ENCODE measurements at places on chromosomes 3 and 15.

GRCh38 chr15:45777781-45778180 is 143.0 kb downstream of the SQOR start:
- DNase-seq, result no peak

DNA sequence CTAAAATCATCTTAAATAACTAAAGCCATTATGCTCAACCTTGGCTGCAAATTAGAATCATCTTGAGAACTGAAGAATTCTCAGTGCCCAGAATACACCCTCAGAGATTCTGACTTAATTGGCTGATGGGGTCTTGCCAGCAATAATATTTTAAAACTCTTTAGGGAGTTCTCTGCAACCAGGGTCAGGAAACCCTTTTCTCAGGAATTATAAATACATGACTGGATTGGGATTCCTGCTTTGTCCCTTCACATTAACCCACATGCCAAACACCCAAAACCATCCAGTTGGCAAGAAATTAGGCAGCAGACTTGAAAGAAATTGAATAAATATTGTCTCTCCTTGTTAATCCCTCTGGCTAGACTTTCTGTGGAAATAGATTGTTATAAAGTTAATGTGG is 482.3 kb upstream of the NECTIN3 start:
- no peak for DNase-seq

DNA sequence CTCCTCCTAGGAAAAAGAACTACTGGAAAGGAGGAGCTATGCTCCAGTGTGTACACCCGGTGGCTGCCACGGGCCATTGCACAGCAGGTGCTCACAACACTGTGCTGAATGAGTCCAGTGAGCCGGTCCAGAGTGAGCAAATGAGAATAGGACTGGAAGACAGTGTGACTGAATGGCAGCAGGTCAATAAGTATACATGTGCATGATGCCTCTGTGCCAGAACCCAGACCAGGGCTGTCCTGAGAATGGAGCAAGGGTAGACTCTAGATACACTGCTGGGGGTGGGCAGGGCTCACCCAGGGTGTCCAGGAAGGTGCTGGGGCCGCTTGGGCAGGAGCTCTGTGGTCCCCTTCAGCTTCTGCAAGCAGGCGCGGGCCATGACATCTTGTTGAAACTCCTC is 8.3 kb downstream of the POLG start:
- no peak for DNase-seq

DNA sequence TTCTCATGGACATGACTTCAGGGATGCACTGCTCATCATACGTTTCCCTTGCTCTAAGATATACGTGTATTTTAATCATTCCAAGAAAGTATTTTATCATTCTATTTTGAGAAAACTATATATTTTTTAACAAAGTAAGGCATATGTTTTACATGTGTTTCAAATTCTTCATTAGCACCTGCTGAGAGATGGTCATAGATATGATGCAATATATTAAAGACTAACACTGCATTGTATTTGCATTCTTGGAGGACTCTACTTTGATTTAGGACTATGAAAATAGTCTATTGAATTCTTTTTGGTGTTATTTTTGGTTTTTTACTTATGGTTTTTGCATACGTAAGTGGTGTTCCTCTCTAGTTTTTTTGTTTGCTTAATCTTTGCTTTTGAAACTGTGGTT is 54.2 kb upstream of the MTMR10 start:
- no peak for DNase-seq

DNA sequence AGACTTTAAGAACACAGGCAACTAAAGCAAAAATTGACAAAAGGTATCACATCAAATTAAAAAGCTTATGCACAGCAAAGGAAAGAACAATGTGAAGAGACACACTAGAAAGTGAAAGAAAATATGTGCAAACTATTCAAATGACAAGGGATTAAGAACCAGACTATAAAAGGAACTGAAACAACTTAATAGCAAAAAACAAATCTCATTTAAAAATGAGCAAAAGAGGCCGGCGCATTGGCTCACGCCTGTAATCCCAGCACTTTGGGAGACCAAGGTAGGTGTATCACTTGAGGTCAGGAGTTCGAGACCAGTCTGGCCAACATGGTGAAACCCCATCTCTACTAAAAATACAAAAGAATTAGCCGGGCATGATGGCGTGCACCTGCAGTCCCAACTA is 14.4 kb downstream of the NGLY1 start:
- no peak for DNase-seq

Measured in stimulated activated CD8-positive, alpha-beta memory T cell treated with anti-CD3 and anti-CD28 coated beads, Interleukin-15, amount 100 ng/mL, for 4 hours (primary cell).